ENCODE measurements at places on chromosomes 5 and 9.
A peak's percentile ranks its signal among the peaks of the same experiment; 100 is the strongest.

DNA sequence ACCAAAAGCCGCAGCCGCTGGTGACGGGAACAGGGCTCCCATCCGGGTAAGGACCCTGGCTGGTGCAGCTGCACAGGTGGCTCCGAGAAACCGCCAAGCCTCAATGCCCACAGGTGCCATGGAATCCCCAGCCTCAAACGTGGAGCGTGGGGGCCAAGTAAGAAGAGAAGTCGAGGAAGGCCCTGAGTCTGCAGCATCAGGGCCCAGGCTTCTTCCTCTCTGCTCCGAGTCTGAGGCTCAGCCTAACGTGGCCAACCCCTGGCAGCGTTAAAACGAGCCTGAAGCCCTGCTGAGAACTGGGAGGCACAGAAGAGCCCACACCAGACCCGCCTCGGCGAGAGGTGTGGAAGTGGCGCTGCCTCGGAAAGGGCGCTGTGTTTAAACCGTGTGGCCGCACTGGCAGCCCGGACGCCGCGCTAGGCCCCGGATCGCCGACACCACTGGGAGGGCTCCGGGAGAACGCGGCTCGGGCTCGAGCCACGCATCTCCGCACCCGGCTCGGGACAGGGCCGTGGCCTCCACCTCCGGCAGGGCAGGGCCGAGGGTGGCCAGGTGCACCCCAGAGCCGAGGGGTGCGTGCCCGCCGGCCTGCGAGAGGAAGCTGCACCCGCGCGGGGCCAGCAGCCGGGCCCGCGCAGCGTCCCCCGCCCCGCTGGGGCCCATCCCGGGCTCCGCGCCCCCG, 730 bp downstream of the ZMYND19 start:
- DNase-seq = no peak

DNA sequence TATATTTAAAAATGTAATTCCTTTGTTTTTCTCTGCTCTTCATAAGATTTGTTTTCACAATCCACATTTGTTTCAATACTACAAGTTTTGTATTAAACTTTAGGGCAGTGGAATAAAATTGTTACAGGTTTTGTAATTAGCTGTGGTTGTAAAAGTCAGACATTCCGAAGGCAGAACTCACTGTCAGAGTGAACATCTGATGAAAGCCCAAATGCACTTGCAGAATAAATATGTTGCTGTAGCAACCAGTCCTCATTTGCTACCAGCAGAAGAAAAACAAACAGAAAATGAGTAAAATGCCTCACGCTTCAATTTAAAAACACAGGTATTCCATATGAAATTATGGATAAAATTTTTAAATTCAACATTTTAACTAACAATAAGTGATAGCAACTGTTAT, 740.1 kb upstream of the FAM174A start:
- DNase-seq = no peak

- DNase-seq = no peak
These were observed 780 bp upstream of the CCNJL start for GRCh38 chr5:160312960-160313727.

- no peak for DNase-seq
These were observed 677.7 kb upstream of the KLF4 start for GRCh38 chr9:108167136-108167900.

- no peak for DNase-seq
These were observed 3.7 kb downstream of the GALNT12 start for GRCh38 chr9:98811051-98811650.

GRCh38 chr5:174419540-174420132, 304.7 kb upstream of the MSX2 start:
- peak; percentile 34 for DNase-seq

- no peak for DNase-seq
These were observed 94.3 kb upstream of the MAMDC2 start for GRCh38 chr9:69949396-69949795.

DNA sequence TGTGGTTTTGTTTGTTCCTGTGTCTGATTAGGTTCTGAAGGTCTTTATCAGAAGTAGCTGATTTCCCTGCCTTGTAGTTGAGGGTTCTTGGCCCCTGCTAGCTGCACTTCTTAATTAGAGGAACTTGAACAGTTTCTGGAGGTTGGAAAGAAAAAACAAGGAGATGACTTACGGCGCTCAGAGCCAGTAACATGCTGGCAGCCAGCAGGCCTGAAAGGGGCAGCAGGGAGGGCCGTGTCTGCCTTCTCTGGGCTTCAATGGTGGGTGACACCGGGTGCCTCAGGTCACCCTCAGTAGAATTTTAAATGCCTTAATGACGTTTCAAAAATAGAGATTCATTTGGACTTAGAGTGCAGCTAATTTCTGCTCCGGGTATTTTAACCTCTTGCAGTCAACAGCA, 15.8 kb downstream of the UBE2QL1 start:
- DNase-seq = no peak

GRCh38 chr5:67998709-67999261, 216.8 kb upstream of the PIK3R1 start:
- no peak for DNase-seq

DNA sequence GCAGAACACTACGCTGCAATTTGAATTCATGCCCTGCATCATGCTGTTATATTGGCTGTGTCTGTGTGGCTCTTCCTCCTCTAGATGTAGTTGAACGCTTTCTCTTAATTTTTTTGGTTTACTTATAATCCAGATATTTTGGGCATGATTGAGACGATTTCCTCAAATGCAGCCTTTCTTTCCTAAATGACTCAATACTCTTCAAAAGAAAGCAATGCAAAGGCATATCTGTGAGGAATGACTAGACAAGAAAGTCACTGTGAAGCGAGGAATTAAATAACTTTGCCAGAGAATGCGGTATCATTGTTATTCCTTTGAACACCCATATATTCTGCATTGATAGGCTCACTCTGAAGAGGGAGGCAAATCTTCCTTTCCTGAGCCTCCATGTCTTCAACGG, 152.8 kb downstream of the YIPF5 start:
- no peak for DNase-seq

DNA sequence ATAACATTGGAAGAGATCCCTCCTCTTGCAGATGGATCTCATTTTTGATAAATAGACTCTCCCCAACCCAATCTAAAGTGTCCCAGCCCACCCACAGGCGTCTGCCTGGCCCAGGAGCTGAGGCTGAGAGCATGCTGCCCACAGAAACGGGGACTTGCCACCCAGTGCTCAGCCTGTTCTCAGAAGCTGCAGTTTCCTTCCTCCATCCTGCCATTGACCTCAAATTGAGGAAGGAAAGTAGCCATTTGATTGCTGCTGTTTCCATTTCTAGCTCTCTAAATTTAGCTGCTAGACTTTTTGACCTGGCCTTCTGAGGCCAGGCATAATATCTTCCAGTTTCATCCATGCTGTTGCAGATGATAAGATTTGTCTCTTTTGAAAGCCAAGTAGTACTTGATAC, 31.1 kb upstream of the FRMD3 start:
- DNase-seq = no peak

DNA sequence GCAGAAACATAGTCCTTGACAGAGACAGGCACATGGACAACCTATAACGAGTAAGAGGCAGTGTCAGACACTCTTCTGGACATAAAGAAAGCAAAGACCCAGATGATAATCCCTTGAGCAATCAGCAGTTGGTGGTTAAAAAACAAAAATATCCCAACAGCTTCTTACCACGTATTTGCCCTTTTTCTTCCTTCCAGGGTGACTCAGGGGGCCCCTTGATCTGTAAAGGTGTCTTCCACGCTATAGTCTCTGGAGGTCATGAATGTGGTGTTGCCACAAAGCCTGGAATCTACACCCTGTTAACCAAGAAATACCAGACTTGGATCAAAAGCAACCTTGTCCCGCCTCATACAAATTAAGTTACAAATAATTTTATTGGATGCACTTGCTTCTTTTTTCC, 9.5 kb downstream of the GZMK start:
- DNase-seq = no peak

- no peak for DNase-seq
These were observed 366.9 kb downstream of the DEPDC1B start for GRCh38 chr5:60333005-60333571.

DNA sequence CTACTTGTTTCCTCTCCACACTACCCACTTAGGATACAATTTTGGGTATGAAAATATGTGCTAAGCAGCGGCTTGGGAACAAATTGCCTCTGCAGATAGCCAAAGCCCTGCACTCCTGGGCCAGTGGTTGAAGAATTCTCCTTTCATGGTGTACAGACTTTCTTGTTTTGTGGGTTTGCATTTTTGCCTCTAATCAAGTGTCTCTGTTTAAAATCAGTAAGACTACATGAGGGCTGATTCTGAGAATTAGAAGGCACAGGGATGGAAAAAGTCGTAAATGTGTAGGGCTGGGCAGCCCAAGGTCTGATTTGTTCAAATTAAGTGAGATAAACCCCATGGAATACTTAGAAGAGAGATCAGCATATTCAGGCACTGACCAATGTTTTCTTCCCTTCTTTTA, 103.7 kb upstream of the CD180 start:
- no peak for DNase-seq

All from DMS 273 treated with DMSO at 0.1 percent for 48 hours (cell line).